ENCODE measurements at places on chromosomes 5 and 9. TPM values are rescaled to one million over a fixed set of nuclear protein-coding genes. Genes with fewer than 3 reads are reported as not detected.

GRCh38 chr9:121472446-121472845, 27.2 kb downstream of the GGTA1 start:
- DNase-seq: no peak

SPATA31C1 gene
- not detected for polyA plus RNA-seq

TEX10 gene
- polyA plus RNA-seq: 22.2 TPM

CATSPER3 gene
- polyA plus RNA-seq: 0.93 TPM

TAS2R1 gene
- polyA plus RNA-seq: not detected

Data from hindlimb muscle (tissue), 1 donor.